ENCODE measurements at places on chromosomes 5 and 9.

DNA sequence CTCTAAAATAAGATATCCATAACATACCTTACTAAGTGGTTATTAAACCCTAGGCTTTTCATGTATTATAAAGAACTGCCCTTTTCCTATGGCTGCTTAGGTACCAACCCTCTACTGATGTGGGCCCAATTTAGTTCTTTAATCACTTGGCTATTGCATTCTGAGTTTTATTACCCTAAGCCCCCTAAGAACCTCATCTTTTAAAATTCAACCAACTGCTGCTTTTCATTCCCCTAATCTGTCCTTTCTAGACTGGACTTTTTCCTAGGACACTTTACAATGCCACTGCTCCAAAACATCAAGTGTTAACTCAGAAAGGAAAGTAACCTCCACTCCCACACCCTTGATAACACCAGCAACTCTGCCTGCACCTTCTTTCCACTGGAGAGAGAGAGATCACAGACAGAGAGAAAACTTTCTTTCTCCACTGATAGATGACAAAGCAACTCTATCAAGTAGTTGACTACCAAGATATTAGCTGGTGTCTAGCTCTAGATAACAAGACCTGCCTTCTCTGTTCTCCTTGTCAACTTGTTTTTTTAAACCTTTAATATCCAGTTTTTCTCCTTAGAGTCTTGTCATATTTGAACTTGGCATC, 27.3 kb downstream of the ELL2 start:
- DNase-seq: no peak

GRCh38 chr5:1808439-1808838, 7.2 kb downstream of the NDUFS6 start:
- DNase-seq: no peak

DNA sequence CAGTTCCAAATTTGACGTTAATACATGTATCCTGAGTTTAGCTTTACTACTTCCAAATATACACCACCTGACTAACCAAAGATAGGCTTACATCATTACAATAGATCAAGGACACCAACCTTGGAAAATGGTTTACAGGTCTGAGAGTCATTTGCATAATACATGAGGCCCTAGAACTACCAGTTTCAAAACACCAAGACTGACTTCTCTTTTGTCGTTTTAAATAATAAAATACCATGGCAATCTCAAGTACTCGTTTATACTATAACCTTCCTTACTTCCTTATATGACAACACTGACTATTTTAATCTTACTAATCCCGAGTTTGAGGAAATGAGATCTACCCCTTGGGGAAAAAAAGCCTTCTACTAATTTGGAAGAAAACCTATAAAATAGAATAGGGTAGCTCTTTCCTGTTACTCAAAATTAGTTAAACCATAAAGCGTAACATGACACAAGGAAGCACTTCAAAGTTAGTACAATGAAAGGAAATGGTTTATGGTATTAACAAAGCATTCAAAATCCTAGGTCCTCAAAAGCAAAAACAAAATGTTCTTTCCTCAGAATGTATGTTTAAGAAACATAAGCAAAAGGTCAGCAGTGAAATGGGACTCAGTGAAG, 42.1 kb downstream of the UBQLN1 start:
- no peak for DNase-seq

DNA sequence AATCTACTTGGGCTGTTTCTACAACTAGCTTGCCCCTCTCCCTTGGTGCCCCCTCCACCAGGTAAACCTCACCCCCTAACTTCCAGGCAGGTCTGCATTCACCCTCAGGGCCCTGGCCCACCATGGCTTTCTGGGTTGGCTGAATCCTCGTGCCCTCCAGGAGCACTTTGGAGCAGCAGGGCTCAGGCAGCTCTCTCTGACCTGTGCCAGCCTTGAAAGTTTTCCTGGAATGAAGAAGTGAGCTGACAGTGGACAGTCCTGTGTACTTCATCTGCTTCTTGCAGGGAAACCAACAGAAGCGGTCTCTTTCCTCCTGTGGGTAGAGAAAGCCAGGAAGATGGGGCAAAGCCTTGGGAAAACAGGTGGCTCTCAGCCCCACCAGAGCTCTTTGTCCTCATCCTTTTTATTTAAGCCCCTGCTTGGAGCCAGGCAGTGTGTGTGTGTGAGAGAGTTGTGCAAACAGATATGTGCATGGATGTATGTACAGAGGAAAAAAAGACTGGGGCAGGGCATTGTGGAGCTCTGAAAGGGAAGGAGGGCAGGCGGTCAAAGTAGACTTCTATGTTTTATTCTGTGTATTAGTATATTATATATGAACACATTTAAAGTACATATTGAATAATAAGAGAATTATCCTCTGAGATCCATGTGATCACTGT, 62.3 kb upstream of the SPRY4 start:
- no peak for DNase-seq

DNA sequence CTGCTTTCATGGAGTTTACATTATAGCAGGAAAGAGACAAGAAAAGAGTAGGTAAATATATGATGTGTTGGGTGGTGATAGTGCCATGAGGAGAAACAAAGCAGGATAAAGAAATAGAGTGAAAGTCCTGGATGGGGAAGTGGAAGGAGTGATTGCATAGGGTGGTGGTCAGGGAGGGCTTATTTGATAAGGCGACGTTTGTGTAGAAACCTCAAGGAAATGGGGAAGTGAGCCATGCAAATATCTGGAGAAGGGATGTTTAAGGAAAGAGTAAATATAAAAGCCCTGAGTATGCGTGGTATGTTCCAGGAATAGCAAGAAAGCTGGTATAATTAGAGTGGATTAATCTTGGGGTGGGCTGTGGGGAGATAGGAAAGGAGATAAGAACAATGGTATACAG, 134.7 kb upstream of the SV2C start:
- DNase-seq: no peak

- no peak for DNase-seq
These were observed 39.1 kb downstream of the FGD3 start for GRCh38 chr9:92986176-92987119.

GRCh38 chr5:171268700-171269620, 40.1 kb upstream of the TLX3 start:
- no peak for DNase-seq

Data from stimulated activated CD8-positive, alpha-beta memory T cell treated with anti-CD3 and anti-CD28 coated beads, Interleukin-12 subunit alpha, Interleukin-12 subunit beta, amount 100 ng/mL, for 4 hours (primary cell).